Stimulated activated naive CD8-positive, alpha-beta T cell treated with anti-CD3 and anti-CD28 coated beads, Interleukin-15, Interleukin-2, amounts not matched to agents 100 U/mL and 50 U/mL, for 24 hours (primary cell): ENCODE measurements at places on chromosomes 4 and X.

- no peak for DNase-seq
Measured at GRCh38 chr4:30295652-30296051, 424.5 kb upstream of the PCDH7 start.

DNA sequence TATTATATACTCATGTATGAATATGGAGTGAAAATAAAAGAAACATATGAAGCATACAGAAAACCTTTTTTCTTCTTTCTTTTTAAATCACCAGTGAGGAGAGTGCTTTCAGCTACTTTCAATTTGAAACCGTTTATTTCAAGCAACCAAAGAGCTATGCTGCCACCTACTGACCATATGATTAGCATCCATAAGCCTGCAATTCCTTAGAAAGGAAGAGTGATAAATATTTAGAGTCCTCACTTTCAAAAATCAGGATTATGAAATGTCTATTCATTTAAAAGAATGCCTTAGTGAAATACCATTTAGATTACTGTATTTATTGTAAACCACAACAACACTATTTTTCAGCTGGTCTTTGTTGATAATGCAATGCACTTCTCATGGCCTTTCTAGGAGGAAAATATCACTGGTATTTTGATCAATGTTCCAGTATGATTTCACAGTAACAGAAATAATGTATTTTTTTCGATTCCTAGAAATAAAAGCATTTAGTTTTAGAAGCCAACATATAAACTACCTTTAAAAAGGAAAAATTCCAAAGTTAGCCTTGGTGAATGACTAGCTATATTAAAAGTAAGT, 667.6 kb downstream of the PCDH18 start:
- peak; percentile 16 for DNase-seq

DNA sequence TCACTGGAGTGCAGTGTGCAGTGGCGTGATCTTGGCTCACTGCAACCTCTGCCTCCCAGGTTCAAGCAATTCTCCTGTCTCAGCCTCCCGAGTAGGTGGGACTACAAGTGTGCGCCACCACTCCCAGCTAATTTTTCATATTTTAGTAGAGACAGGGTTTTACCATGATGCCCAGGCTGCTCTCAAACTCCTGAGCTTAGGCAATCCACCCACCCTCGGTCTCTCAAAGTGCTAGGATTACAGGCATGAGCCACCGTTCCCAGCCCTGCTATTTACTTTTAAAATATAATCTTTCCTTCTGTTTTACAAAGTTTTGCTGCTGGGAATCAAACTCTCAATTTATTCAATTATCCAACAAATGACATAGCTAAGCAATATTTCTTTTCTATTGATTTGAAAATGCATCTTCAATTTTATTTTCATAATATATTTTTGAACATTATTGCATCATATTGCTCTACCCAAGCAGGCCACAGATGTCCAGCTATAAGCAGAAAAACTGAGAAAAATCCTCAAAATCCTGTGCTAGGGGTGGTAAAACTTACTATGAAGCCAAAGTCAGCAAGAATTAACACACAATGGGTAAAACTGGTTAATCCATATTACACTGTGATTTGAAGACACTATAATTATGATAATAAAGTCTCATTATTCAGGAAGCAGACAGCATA, 5.2 kb downstream of the TIFA start:
- no peak for DNase-seq

DNA sequence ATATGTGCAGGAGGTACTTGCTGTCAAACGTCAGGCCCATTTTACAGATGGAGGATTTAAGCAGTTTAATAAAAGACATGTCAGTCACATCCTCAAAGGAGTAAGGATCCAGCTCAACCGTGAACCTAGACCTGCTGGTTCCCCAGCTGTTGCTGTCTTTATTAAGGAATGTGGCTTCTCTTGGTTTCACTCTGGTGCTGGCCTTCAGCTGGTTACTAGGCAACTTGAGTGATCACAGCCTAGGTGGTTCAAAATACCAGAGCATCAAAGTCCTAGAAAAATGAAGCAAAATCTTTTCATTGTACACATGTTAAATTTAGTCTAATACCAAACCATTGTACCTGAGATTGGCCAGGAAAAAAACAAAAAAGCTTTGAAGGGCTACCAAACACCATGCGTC, 32.7 kb upstream of the GLRA2 start:
- no peak for DNase-seq

DNA sequence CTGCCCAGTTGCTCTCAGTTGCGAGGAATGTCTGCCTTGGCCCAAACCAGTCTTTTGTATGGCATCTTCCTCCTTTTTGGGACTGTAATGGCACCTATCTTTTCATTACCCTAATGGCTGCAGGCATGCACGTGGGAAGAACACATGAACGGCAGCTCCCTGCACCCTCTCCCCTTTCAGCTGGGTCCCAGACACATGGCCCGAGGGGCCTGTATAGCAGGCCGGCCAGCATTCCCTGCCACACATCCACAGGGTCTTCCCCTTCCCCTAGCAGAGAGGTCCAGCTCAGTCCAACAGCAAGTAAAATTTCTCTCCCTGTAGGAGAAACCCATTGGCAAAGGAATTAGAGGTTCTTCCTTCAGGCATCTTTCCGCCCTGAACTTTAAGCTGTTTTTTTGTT, 829.1 kb upstream of the AGA start:
- DNase-seq, result no peak

DNA sequence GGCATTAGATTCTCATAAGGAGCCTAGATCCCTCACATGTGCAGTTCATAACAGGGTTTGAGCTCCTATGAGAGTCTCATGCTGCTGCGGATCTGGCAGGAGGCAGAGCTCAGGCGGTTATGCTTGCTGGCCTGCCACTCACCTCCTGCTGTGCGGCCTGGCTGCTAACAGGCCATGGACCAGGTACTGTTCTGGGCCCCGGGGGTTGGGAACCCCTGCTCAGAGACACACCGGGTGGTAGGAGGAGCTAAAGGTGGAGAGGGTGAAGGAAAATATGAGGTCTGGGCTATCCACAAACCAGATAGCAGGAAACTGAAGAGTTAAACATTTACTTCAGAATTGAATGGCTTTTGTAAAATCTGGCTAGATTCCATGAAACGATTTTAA, 5.9 kb upstream of the F11 start:
- DNase-seq, result no peak

- no peak for DNase-seq
Measured at GRCh38 chr4:75634951-75635350, 4.6 kb upstream of the CDKL2 start.

DNA sequence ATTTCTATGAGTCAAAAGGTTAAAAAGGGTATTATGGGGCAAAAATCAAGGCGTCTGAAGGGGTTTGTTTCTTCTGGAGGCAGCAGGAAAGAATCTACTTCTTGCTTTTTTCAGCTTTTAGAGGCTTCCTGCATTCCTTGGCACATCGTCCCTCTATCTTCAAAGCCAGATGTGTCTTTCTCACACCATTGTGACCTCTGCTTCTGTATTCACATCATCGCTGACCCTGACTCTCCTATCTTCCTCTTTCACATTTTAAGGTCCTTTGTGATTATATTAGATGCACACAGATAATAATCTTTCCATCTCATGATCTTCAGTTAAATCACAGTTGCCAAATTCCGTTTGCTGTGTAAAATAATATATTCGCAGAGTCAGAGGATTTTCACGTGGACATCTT, 112.7 kb downstream of the PPP4R3C start:
- no peak for DNase-seq

- no peak for DNase-seq
Measured at GRCh38 chrX:41600291-41600690, 88.5 kb upstream of the GPR34 start.

DNA sequence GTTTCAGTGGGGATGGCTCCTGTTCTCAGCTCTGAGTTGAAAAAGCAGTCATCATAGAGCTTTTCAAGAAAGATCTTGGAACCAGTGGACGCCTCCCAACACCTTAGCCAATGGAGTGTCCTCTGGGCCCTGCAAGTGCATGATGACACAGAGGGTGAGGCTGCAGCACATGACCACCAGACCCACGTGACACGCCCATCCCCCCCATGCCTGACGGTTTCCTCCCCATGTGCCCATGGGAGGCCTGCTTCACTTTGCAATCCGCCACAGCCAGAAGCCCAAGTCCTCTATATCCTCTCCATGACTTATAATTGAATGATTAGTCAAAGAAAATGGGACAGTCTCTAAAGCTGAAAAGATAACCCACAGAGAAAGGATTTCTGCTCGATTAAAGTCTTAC, 187.0 kb downstream of the AFAP1 start:
- DNase-seq, result no peak

GRCh38 chrX:67692246-67692645, 148.4 kb downstream of the AR start:
- no peak for DNase-seq

DNA sequence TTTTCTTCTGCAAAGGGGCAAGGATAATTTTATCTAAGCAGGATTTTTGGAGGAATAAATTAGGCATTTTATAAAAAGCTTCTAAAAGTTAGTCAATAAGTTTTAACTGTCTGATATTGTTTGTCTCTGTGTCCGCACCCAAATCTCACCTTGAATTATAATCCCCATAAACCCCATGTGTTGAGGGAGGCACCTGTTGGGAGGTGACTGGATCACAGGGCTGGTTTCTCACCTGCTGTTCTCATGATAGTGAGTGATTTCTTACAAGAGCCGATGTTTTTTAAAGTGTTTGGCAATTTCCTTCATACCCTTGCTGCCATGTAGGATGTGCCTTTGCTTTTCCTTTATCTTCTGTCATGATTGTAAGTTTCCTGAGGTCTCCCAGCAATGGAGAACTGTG, 481.4 kb downstream of the GBA3 start:
- DNase-seq, result no peak

DNA sequence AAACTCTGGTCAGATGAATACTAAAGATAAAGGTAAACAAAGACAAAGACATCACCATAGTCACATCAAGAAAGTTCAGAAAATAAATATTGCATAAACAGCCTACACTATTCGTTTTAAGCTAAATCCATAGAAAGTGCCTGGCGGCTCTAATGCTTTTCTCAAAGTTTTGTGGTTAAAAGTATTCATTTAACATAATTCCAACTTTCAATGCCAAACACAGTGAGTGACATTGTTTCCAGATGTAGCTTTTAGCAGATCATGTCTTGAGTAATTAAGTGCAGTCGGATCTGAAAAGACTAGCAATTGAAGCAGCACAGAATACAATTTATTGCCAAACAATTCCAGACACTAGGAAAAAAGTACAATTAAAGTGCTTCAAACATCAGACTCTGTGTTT, 287.1 kb upstream of the ADGRL3 start:
- no peak for DNase-seq

- no peak for DNase-seq
Measured at GRCh38 chr4:62204136-62204535, 1004.0 kb downstream of the ADGRL3 start.

GRCh38 chrX:137896123-137896522, 330.2 kb downstream of the ZIC3 start:
- no peak for DNase-seq

DNA sequence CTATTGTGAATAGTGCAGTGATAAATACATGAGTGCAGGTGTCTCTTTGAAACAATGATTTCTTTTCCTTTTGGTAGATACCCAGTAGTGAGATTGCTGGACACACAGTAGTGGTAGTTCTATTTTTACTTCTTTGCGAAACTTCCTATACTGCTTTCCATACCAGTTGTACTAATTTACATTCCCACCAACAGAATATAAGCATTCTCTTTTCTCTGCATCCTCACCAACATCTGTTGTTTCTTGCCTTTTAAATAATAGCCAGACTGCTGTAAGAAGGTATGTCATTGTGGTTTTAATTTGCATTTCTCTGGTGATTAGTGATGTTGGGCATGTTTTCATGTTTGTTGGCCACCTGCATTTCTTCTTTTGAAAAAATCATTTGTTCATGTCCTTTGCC, 105.9 kb downstream of the COL4A6 start:
- no peak for DNase-seq

GRCh38 chr4:183142571-183143550, 43.8 kb downstream of the WWC2 start:
- no peak for DNase-seq

GRCh38 chr4:53647547-53647946, 56.3 kb upstream of the LNX1 start:
- DNase-seq, result no peak

- no peak for DNase-seq
Measured at GRCh38 chr4:6093671-6094070, 75.4 kb upstream of the C4orf50 start.

DNA sequence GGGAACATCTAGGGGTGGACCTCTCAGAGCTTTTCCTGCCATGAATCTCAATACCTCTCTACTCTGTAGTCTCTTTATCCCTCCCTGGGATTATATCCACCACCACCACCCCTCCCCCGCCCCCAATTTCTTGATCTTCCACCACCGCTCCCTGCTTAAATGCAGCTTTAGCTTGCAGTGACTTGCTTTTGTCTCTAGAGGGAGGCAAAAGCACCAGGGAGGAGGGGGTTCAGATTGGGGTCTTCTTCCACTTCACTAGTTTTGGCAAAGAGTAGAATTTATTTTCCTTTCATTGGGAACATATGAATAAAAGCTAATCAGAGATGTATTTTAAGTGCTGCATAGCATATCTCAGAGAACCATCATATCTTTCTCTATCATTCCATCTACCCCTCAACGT, 5.5 kb downstream of the ARHGAP36 start:
- no peak for DNase-seq

DNA sequence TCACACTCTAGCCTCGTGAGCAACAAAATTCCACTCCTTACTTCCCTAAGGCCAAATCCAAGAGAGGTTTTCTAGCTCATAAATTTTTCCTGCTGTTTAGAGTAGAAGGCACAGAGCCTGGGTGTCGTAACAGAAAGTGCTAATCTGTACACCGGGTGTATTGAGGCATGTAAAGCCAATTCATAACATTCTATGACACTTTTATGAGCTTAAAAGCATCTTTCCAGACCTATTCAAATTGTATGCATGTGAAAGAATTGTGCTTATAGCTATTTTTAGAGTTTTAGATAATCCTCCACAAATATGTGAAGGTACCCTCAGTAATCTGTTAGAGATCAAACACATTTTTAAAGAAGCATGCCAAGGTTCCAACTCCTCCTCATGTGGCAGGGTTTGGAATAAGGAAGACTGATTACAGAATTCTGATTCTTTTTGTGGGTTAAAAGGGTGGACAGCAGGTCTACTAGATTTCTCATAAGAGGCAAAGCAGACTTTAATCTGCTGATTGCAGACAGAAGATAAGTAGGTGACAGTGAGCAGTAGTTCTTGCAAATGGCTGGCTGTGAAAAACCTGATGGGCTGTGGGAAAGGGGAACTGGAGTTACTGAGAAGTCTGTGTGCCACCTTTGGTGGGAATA, 25.5 kb upstream of the LRCH2 start:
- no peak for DNase-seq

- DNase-seq, result no peak
Measured at GRCh38 chr4:152052451-152053057, 291.7 kb upstream of the GATB start.

- DNase-seq, result no peak
Measured at GRCh38 chr4:145739845-145740244, 59.9 kb downstream of the C4orf51 start.
